SK-N-DZ (cell line): ENCODE measurements at places on chromosomes 2 and 18.

DNA sequence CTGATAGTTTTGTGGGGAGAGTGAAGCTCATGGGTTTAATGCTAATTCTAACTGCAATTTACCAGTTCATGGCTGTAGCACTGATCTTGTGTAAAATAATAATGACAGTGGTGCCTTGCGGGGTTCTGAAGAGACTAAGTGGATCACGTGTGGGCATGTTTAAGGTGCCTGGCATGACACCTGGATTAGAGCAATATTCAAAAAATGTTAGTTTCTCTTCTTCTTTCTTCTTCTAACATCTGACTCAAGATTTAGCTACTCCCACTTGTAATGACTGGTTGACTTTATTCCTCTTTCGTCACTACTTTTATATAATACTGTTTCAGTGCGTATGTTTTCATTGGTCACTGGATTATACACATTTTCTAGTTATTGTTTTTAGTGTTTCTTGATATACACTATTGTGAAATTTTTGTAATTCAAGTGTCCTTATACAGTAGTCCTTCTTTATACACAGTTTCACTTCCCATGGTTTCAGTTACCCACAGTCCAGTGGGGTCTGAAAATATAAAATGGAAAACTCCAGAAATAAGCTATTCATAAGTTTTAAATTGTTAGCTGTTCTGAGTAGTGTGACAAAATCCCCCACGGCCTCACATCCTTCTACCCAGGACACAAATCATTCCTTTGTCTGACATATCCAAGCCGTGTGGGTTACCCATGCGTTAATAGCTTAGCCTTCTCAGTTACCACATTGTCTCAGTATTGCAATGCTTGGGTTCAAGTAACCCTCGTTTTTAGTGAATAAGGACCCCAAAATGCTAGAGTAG lies 662.2 kb upstream of the CNTNAP5 start:
- no peak for DNase-seq

- no peak for DNase-seq
Measured at GRCh38 chr2:40360652-40361051, 91.2 kb downstream of the SLC8A1 start.

- DNase-seq = no peak
Measured at GRCh38 chr2:152505495-152505906, 170.5 kb downstream of the FMNL2 start.

GRCh38 chr2:112622528-112622849 lies 23.2 kb upstream of the SLC20A1 start:
- DNase-seq = no peak

GRCh38 chr2:161077367-161078210 lies 82.6 kb upstream of the TANK start:
- no peak for DNase-seq

DNA sequence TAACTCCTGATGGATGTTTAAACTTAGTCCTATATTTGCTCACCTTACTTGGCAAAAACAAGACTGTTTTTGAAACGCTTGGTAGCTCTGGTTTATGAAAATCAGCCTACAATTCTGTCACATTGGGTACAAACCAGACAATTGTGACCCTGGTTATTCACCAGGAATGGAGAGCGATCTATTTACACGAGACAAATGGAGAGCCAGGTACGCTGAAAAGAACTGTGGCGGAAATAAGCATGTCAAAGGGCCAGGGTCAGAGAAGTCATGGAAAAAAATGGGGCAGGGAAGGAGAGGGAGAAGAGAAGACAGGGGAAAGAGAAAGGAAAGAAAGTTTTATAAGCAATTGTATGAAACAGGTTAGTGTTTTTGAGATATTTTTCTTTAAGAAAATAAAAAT lies 119.5 kb upstream of the ZFP36L2 start:
- DNase-seq = no peak

GRCh38 chr2:119372778-119373568 lies 6.2 kb downstream of the DBI start:
- DNase-seq = no peak

- no peak for DNase-seq
Measured at GRCh38 chr2:205013586-205013985, 468.3 kb downstream of the PARD3B start.

GRCh38 chr2:32947484-32948143 lies 861 bp downstream of the LTBP1 start:
- peak; percentile 14 for DNase-seq
